Mesenchymal stem cell (in vitro differentiated cells and primary cell): ENCODE measurements at places on chromosomes 13 and 19.

DNA sequence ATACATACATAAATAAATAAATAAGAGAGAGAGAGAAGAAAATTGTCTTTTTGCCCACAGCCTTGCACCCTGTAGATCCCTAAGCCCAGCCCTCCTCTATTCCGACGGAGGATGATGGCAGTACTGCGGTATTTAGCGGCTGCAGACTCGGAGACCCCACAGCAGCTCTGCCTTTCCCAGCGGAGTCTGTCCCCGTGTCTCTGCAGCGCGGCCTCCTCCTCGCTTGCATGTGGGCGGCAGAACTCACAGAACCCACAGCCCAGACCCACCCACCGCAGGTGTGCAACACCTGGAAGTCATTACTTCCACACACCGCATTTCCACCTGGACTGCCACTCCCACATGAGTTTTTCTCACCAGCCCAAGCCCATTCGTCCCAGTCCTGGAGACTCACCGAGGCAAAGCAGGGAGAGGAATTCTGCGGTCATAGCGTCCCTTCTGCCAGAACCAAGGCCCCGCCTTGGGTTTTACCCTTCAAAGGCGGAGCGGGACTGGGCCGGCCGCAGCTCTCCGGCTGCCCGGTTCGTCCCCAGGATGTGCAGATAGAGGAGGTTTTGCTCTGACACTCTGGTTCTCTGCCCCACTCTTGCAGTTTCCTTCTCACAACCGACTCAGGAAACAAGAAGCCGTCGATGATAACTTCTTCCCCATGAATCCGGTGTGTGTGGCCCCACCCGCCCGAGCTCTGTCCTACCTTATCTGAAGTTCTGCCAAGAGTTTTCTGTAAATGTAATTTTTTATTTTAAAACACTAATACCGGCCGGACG, at the start of gene VSTM1:
Gene VSTM1, minus strand, starts transcription at position 548 of the 767 bp plus-strand sequence. Its CDS starts 120 bp downstream, at position 428.
- no peaks in the 10 kb centered on the region for H3K36me3 ChIP-seq
- peaks cover 3% of the 10 kb centered on the region for H3K27me3 ChIP-seq
- no peak for DNase-seq
- H3K4me3 ChIP-seq = no peak within 1 kb of the TSS
- no peak within 1 kb of the TSS for H3K27ac ChIP-seq

DNA sequence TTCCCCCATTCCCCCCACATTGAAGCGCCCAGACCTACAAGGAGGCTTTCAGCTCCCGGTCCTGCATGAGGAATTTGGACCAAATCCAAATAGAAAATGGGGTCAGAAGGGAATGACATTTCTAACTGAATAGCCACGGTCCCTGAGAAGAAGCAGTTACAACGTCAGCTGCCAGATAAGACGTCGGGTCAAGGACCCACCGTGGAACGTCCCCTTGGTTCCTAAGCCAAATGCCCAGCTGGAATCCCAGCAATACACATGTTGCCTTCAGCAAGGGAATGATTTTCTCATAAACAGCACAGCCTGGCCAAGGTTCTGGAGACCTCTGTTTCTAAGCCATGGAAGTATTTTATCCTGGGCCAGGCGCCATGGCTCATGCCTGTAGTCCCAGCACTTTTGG, 109.1 kb upstream of the PEG3 start:
- no peaks in the 10 kb centered on the region for H3K4me1 ChIP-seq
- no peaks in the 10 kb centered on the region for H3K27me3 ChIP-seq
- no peak overlapping the region for H3K27ac ChIP-seq
- H3K4me3 ChIP-seq = no peak overlapping the region

DNA sequence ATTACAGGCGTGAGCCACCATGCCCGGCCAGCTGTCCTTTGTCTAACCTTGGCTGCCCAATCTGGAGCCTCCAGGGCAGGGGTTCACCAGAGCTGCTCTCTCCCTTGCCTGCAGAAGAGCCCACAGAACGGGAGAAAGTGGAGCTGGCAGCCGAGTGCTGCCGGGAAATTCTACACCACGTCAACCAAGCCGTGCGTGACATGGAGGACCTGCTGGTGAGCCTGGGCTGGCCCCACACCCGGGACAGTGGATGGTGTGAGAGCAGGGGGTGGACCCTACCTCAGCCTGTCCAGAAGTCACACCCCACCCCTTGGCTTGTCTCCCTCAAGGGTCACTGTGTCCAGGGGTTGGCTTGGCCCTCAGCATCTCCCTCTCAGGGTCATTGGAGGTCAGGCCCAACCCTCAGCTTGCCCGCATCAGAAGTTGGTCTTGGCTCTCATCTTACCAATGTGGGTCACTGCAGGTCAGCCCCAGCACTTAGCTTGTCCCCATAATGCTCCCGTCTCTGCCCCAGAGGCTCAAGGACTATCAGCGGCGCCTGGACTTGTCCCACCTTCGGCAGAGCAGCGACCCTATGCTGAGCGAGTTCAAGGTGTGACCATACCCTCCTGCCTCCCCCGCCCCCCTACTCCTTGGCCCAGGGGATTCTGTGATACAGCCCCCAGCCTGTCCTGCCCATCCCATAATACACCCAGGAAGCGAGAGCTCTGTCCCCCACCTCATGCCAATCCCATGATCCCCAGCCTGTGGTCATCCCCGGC, 20.4 kb downstream of the ARHGEF1 start:
- DNase-seq = no peak
- H3K4me3 ChIP-seq = no peak overlapping the region
- peaks cover 83% of the 10 kb centered on the region for H3K36me3 ChIP-seq
- peaks cover 2% of the 10 kb centered on the region for H3K4me1 ChIP-seq

DNA sequence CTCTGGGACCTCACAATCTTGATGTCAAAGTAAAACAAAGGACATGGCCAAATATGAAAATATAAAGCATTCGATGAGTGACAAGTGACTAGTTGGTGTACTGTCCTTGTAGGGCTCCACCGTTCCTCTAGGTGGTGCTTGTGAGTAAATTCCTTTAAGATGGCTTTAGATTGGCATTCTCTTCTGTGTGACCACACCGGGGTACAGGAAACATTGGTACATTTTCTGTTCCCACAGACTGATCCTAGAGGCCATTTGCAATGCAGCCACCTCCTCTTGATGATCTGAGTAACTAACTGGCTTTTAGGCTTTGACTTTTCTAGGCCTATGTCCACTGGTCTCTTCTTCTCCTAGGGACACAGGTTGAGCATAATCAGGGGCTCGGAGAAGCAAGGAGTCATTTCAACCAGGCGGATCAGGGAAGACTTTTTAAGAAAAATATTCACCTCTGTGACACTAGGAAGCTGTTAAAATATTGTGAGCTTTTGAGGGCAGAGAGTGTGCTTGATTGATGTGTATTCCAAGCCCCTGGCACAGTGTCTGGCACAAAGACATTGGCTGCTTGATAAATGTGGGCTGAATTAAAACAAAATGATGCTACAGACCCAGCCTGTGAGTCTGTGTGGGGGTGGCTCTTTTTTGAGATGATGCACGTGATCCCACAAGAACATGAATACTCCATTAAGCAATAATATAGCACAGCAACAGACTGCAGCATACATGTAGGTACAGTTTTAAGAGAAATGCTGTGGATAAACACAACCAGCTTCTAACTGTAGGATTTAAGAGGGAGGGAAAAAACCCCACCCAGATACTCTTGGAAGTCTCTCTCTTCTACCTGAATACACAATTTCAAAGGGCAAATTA, 21.0 kb downstream of the EPSTI1 start:
- H3K4me1 ChIP-seq = no peaks in the 10 kb centered on the region
- H3K36me3 ChIP-seq = no peaks in the 10 kb centered on the region
- no peaks in the 10 kb centered on the region for H3K27me3 ChIP-seq
- peak; percentile 51 for DNase-seq

GRCh38 chr19:55702131-55702627, 27.2 kb downstream of the EPN1 start:
- H3K4me1 ChIP-seq = no peaks in the 10 kb centered on the region
- peaks cover 57% of the 10 kb centered on the region for H3K36me3 ChIP-seq
- no peak overlapping the region for H3K4me3 ChIP-seq
- no peak overlapping the region for H3K27ac ChIP-seq
- H3K27me3 ChIP-seq = no peaks in the 10 kb centered on the region

GRCh38 chr13:75495938-75496337, 14.0 kb upstream of the TBC1D4 start:
- H3K36me3 ChIP-seq = no peaks in the 10 kb centered on the region
- H3K4me1 ChIP-seq = no peaks in the 10 kb centered on the region
- DNase-seq = peak; percentile 68
- H3K27me3 ChIP-seq = no peaks in the 10 kb centered on the region
- no peak overlapping the region for H3K4me3 ChIP-seq

DNA sequence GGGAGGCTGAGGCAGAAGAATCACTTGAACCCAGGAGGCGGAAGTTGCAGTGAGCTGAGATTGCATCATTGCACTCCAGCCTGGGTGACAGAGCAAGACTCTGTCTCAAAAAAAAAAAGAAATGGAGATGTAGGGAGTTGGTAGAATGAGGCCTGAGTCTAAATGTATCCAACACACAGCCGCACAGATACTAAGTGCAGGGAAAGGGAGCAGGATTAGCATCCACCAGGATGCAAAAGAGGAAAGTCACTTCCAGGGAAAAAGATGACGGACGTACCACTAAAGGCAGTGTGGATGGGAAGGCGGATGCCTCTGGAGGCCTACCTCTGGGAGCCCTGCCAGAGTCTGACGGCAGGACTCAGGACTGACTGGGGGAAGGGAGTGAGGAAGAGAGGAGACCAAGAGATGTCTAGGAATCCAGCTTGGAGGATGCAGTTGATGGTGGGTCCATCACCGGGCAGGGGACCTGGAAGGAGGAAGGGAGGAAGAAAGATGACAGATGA, 6.8 kb downstream of the FAM98C start:
- no peak overlapping the region for H3K27ac ChIP-seq
- peaks cover 19% of the 10 kb centered on the region for H3K36me3 ChIP-seq
- DNase-seq = no peak
- H3K4me1 ChIP-seq = peaks cover 6% of the 10 kb centered on the region
- H3K4me3 ChIP-seq = no peak overlapping the region

GRCh38 chr19:29724102-29724641, 9.1 kb upstream of the C19orf12 start:
- no peak overlapping the region for H3K4me3 ChIP-seq
- H3K27me3 ChIP-seq = peaks cover 57% of the 10 kb centered on the region
- no peaks in the 10 kb centered on the region for H3K4me1 ChIP-seq
- H3K36me3 ChIP-seq = no peaks in the 10 kb centered on the region
- H3K27ac ChIP-seq = no peak overlapping the region
- DNase-seq = peak; percentile 24

DNA sequence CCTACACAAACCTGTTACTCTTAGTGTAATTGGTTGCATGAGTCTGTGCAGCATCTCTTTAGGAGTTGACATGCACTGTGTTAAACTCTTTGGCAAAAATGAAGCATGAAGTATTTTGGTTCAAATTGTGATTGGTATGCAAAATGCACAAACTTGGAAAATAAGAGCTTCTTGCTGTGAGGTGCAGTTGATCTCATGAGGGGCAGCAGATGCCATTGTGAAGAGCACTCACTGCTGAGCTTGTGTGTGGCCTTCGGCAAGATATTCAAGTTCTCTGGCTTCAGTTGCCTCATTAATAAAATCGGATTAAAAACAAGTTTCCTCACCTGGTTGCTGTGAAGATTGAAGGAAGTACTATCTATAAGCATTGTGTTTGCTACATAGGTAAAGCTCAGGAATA, 142.3 kb downstream of the KATNAL1 start:
- no peak overlapping the region for H3K4me3 ChIP-seq
- H3K27me3 ChIP-seq = peaks cover 30% of the 10 kb centered on the region
- no peak overlapping the region for H3K27ac ChIP-seq
- no peaks in the 10 kb centered on the region for H3K36me3 ChIP-seq

GRCh38 chr19:28960586-28960985, 252.4 kb downstream of the UQCRFS1 start:
- H3K4me3 ChIP-seq = no peak overlapping the region
- H3K27ac ChIP-seq = peak overlapping the region; percentile 100
- H3K4me1 ChIP-seq = peaks cover 11% of the 10 kb centered on the region

DNA sequence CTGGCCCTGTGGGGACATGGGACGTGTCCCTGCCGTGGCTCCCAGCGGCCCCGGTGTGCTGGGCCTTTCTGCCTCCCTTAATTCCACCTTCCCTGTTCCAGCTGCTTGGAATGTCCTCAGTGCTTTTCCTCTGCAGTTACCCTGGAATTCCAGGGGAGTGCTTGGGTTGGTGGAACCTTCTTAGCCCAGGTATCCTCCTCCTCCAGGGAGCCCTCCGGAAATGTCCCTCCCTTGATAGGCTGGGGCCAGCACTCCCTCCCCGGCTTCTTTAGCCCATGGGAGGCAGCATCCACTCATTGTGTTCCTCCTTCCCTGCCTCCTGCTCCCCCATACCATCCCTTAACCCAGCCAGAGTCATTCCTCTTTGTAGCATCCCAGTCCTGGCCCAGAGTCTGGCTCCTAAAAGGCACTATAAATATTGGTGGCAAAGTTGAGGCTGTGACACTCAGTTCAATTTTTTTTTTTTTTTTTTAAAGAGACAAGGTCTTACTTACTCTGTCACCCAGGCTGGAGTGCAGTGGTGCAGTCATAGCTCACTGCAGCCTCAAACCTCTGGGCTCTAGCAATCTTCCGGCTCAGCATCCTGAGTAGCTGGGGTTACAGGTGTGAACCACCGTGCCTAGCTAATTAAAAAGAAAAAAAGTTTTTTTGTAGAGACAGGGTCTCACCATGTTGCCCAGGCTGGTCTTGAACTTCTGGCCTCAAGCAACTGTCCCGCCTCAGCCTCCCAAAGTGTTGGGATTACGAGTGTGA, 13.7 kb upstream of the SLC7A10 start:
- H3K4me3 ChIP-seq = no peak overlapping the region
- H3K27me3 ChIP-seq = peaks cover 19% of the 10 kb centered on the region
- H3K27ac ChIP-seq = no peak overlapping the region
- H3K36me3 ChIP-seq = no peaks in the 10 kb centered on the region
- no peak for DNase-seq

DNA sequence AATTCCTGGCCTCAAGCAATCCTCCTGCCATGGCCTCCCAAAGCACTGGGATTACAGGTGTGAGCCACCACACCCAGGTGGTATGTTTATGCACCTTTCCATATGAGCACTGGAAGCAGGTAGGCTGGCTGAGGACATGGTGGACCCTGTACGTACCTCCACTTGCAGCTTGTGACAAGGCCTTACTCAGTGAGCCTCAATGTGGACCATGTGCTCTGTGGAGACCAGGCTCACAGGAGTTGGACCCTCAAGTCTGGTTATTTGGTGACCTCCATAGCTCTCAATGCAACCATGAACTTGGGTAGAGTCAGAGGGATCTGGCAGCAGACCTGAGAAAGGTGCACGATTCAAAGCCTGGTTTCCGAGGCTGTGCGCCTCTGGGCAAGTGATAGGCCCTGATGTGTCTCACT, 5.5 kb downstream of the ACP4 start:
- no peaks in the 10 kb centered on the region for H3K27me3 ChIP-seq
- H3K4me1 ChIP-seq = peaks cover 12% of the 10 kb centered on the region
- peaks cover 31% of the 10 kb centered on the region for H3K36me3 ChIP-seq
- DNase-seq = no peak
- no peak overlapping the region for H3K27ac ChIP-seq
- H3K4me3 ChIP-seq = no peak overlapping the region
